ENCODE measurements at places on chromosomes 6 and 20.

GRCh38 chr20:17825252-17825959, 125.6 kb downstream of the BANF2 start:
- DNase-seq: no peak

DNA sequence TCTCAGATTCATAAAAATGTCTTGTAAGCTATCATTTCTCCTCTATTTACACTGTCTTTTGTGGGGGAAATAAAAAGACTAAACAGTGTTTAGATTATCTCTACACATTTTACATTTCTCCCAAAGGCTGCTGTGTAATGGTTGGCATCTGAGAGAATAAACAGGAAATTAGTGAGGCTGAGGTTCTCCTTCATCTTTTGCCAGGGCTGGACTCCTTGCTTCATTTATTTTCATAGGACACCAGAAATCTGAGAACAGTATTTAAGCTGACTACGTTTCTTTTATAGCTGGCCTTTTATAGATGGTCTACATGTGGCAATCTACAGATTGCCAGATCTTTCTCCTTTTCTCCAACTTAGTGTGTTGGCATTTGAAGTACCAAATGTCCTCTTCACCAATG, 41.5 kb downstream of the PLCB4 start:
- no peak for DNase-seq

DNA sequence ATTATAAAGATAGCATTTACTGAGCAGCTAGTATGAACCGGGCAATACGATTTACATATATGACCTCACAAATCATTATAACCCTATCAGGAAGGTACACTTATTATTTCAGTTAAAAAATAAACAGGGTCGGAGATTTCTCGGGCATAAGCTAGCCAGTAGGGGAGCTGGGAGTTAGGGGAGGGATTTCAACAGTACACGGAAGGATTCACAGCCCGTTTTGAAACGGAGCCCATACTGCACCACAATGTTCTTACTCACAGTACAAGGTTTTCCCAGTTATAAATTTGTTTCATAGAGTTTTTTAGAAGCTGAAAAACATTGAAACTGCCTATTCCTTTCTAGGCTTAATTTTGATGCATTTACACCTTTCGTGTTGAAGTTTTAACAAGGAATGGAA, 607.1 kb downstream of the HDGFL1 start:
- DNase-seq: no peak

GRCh38 chr20:9235518-9235917, 166.6 kb downstream of the PLCB4 start:
- no peak for DNase-seq

- DNase-seq: no peak
Observed at GRCh38 chr6:140445474-140446004, 1071.1 kb upstream of the CITED2 start.

GRCh38 chr6:142300758-142301650, 803 bp upstream of the ADGRG6 start:
- DNase-seq: no peak

DNA sequence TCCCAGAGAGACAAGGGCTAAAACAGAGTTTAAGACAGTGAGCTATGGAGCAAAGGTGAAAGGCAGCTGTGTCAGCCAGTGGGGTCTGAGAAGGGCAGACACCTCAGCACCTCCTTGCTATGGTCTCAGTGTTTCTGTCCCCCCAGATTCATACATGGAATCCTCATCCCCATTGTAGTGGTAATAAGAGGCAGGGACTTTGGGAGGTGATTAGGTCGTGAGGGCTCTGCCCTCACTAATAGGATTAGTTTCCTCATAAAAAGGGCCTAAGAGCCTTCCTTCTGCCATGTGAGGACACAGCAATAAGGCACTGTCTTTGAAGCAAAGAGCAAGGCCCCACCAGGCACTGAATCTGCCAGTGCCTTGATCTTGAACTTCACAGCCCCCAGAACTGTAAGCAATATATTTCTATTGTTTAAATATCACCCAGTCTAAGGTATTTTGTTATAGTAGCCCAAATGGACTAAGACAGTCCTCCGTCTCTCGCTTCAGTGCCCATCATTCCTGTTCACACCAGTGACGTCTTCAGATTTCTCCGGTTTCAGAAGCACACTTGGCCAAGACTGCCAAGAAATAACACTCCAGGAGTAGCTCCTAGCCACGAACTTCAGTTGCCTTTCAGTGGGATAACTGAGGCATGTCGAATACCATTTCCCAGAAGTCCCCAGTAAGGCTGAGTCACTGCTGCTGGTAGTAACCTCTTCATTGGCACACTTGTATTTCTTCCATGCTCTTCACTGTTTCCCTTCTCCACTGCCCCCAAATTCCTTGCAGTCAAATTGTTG, 32.8 kb downstream of the SLC13A3 start:
- DNase-seq: no peak

GRCh38 chr20:6605055-6605935, 162.2 kb upstream of the BMP2 start:
- no peak for DNase-seq

GRCh38 chr20:2771631-2772080, 28.8 kb downstream of the CPXM1 start:
- no peak for DNase-seq

- DNase-seq: no peak
Observed at GRCh38 chr6:158837684-158838625, 18.8 kb upstream of the EZR start.

DNA sequence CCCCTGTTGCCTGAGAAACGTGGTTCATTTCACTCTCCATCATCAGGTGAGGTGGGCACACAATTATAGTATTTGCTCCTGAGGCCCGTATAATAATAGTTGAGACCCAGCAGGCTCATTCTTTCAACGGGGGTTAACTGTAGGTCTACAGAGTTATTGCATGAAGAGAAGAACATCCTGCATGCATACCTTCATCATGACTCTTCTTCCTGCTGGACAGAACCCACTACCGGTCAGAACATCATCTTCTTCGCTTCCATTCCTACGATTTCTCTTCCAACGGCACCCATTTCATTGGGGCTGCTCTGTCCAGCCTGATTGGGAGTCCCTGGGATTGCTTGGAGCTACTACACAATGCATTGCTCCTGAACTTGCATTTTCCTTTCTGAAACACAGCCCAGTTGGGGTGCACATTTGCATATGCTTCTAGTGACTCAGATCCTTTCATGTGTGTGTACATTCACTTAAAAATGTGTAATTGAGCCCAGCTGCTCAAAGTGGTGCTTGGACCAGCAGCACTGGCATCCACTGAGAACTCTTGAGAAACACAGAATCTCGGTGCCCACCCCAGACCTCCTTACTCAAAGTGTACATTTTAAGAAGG, 57.4 kb downstream of the SLC24A3 start:
- no peak for DNase-seq

DNA sequence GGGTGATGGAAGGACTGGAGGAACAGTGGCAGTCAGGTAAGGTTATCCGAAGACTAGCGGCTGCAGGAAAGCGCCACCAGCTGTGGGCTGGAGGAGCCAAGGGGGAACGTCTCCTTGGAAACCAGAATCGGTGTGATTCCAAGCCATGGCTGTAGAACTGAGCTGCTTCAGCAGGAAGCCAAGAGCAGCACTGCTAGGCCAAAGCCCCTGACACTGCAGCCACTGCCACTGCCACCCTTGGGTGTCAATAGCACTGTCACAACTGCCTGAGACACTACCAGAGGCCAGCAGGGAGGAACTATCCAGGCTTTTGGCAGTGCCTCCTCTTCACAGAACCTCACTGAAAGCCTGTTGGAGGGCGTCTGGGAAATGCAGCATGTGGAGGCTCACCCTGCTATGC, 289.6 kb upstream of the SUPT3H start:
- DNase-seq: no peak

GRCh38 chr6:652865-653264, 4.0 kb downstream of the HUS1B start:
- DNase-seq: no peak

DNA sequence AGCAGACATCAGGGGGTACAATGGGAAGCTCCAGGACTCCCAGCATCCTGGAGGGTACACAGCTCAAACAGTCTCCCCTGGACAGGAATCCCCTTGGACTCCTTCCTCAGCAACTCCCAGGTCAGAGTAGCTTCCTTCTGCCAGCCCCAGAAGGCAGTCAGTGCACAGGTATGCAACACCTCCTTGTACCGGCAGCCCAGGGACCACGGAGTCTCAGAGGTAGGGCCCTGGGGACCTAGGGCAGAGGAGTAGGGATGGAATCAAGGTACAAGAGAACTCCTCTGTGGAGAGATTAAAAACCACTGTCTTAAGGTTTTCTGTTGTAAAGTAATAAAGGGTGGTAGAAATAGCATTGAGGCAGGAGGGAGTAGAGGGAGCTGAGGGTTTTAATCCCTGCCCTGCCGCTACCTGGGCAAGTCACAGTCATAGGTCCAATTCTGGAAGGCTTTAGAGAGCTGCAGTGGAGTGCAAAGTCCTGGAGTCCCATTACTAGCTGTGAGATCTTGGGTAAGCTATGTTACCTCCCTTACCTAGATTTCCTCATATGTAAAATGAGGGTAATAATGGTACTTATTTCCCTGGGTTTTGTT, 7.5 kb downstream of the TP53TG5 start:
- DNase-seq: no peak

DNA sequence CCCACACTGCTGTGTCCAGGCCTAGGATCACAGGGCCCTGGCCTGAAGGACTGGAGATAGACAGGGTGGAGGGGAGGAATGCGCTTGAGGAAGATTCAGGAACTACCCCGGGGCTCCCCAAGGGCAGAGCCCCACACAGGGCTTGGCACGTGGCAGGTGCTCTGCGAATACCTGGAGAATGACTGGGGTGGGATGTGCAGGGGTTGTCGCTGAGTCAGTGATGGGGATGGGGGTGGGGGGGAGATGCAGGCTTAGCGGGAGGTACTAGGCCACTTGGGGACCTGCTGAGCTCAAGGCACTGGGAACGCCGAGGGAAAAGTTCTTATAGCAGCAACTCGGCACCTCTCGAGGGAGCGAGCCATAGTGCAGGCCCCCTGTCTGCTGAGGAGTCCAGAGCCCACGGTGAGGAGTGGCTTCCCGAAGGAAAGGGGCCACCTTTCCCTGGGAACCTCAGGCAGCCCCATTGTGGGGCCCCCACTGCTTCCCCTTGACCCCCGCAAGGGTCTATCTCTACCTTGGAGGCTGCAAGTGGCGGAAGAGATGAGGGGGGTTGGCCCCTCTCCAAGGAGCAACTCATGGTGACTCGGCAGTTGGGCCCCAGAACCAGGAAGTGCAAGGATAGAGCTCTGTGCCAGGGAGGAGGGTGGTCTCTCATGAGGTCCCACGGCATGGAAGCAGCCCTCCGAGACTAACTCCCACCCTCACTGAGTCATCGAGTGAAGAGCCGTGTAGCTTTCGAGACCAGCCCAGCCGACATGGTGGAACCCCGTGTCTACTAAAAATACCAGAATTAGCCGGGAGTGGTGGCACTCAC, 33.1 kb downstream of the SRC start:
- no peak for DNase-seq

DNA sequence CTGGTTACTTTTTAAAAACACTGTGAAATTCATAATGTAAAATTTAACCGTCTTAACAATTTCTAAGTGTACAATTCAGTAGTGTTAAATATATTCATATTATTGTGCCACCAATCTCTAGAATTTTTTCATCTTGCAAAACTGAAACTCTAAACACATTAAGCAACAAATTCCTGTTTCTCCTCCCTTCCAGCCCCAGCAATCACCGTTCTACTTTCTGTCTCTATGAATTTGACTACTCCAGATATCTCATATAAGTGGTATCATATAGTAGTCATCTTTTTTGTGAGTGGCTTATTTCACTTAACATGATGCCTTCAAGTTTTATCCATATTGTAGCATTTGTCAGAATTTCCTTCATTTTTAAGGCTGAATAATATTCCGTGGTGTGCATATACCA, 44.7 kb downstream of the RSPH3 start:
- no peak for DNase-seq

- no peak for DNase-seq
Observed at GRCh38 chr6:78670802-78671201, 196.5 kb upstream of the IRAK1BP1 start.

- DNase-seq: no peak
Observed at GRCh38 chr6:39073471-39074355, 25.1 kb downstream of the GLP1R start.

- no peak for DNase-seq
Observed at GRCh38 chr20:731891-732560, 36.3 kb downstream of the SLC52A3 start.

GRCh38 chr6:39054577-39055142, 6.1 kb downstream of the GLP1R start:
- no peak for DNase-seq

GRCh38 chr20:64139199-64140060, 24.8 kb upstream of the MYT1 start:
- no peak for DNase-seq

- DNase-seq: no peak
Observed at GRCh38 chr6:121592261-121592935, 157.0 kb downstream of the GJA1 start.

DNA sequence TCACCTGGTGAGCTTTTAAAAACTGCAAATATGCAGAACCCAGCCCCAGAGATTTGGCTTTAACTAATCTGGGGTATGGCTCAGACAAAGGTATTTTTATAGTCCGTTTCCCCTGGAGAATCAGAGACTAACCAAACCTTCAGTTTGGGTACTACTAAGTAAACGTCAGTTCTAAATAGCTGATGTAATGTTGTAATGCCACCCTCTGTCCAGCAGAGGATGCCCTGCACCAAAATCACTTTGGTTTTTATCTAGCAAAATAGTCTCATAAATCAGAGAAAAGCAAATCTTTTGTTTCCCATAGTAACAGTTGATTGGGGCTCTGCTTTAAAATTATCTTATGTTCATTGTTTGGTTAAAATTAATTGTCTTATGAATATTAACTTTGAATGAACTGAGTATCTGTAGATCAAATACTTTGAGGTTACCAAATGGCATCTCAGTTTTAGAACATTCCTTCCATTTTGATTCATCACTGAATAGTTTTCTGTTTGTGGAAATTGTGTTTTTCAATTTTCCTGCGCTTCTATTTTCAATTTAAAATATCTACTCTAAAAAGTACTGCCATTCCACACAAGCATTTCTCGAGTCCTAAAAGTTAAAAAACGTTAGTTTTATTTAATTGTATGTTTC, 278.3 kb upstream of the PLCB4 start:
- DNase-seq: no peak

DNA sequence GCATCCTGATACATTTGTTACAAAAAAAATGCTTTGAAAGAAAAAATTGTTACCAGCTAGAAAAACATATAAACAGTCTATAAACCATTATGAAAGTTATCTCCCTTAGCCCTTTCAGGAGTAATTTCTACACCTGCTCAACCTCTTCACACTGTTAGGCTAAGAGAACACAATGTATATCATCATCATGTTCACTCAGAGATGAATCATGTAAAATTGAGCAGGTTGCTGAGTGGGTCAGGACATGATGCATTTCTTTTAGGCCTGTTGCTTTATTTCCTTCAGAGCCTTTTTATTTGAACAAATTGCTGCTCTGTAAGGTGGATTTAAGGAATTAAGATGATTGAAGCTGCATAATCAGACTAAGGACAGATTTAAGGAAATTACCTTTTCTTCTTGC, 531.3 kb upstream of the MAN1A1 start:
- DNase-seq: no peak

- DNase-seq: peak; percentile 30
Observed at GRCh38 chr6:166286839-166287271, 21.3 kb downstream of the PRR18 start.

Measured in activated B cell treated with CpG ODN at 0.5 μM for 24 hours (primary cell).